ENCODE measurements at places on chromosomes 5 and 9.

GRCh38 chr5:90786756-90787155, 228.2 kb downstream of the ADGRV1 start:
- DNase-seq: no peak

GRCh38 chr5:73321757-73322436, 126.7 kb downstream of the FOXD1 start:
- DNase-seq: no peak

DNA sequence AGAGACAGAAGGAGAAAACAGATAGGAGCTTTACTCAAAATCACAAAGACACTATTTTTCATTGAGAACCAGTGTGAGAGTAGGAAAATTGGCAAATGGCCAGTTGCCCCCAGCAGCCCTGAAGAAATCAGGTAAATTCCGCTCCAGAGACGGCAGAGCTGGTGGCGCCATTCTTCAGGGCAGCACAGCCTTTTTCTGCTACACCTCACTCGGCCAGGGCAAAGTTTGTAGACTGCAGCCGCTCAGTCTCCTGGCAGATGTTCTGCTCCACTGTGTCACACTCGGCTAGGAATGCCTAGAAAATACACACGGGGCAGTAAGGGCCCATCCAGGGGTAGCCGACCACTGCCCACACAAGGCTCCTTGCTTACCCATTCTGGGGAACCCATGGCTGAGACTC, 9.5 kb downstream of the BAG1 start:
- DNase-seq: no peak

GRCh38 chr5:82523633-82524032, 245.5 kb upstream of the RPS23 start:
- DNase-seq: no peak

DNA sequence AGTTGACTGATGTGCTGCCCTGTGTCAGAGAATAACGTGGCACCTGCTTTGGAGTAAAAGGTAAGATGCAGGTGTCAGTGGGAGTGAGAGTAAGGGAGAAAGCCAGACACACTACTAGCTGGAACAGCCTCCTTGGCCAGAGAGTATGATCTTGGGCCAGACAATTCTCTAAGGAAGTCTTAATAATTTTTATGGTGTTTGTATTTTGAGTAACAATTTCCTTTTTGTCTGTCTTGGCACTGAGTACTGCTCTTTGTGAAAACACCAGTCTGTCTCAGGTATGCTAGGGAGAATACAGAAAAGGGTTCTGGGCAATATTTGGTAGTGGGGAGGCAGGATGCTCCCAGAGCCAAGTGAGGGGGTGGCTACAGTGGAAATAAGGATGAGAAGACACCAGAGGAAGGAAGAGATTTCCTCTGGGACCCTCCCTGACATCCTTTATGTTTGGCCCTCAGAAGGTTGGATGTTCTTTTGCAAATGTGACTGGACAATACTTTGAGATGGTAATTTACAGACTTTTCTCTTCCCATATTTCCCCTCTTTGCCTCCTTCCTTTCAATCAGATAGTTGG, 20.6 kb upstream of the PRDM6 start:
- no peak for DNase-seq

DNA sequence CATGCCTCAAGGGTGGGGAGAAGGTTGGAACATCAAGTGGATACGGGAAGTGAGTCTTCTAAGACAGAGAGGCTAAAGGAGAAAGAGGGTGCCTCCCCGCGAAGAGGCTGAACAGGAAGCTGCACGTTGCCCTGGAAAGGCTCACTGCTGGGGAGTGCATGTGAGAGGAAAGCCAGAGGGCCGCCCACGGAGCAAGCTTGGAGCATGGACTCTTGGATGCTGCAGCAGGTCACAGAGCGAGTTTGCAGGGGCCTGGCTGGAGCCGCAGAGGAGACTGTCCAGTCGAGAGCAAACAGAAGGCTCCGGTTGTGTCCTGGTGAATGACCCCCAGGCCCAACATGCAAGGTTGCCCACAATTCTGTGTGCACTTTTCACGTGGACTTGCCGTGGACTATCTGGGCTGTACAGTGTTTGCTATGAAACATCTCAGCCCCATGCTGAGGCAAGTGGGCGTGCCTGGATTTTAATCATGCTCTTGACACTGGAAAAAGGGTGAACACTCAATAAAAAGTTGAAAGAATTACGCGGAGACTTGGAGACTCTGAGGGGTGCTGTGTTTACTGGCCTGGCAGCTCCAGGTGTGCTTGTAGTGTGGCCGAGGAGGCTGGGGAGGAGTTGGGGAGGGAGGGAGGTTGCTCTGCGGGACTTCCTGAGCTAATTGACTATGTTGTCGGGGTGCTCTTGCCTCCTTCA, 54.5 kb upstream of the GARNL3 start:
- DNase-seq: no peak

- DNase-seq: no peak
Measured at GRCh38 chr5:75091597-75091996, 39.2 kb upstream of the GCNT4 start.

DNA sequence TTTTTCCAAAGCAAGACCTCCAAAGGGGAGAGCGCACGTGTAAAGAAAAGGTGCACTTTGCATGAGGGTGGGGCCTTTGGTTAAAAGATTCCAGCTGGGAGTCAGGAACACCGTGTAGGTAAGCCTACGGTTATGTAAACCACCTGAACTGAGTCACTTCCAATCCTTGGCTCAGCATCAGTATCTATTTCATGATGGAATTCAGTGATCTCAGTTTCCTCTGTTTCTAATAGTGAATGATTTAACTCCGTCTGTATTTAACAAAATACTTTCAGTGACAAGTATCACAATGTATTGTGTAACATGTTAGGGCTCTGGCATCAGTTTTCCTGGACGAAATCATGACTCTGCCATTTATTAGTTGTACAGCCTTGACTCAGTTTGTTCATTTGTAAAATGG, 1.3 kb upstream of the SVEP1 start:
- DNase-seq: no peak

- no peak for DNase-seq
Measured at GRCh38 chr9:21972361-21972760, 21.8 kb downstream of the CDKN2A start.

GRCh38 chr5:72296256-72296655, 23.8 kb downstream of the MRPS27 start:
- DNase-seq: peak; percentile 29

GRCh38 chr5:132207778-132208177, 19.9 kb downstream of the P4HA2 start:
- DNase-seq: no peak

DNA sequence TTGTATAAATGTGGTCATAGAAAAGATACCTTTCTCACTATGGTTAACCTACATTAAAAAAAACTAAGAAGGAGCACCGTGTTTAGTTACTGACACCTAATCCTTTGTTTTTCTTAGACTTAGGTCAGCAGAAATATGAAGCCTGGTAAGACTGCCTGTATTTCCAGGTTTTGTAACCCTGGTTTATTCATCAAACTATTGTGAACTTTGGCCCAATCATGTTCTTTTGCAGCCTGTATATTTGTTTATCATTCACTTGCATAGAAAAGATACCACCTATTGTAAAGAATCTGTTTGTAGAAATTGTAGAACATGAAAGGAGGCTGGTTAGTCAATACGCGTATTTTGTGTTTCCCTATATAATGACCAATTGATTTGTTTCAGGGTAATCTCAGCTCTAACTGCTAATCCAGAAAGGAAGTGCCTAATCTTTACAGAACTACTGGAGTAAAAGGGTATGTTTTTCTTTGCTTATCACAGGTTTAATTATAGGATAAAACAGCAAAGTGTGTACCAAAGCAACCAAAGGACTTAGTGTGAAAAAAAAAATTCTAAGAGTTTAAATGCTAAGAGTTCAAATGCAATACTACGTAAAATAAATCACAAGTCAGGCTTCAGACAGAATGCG, 103.6 kb downstream of the LURAP1L start:
- DNase-seq: no peak

GRCh38 chr5:37034955-37035354, 158.4 kb downstream of the NIPBL start:
- no peak for DNase-seq

DNA sequence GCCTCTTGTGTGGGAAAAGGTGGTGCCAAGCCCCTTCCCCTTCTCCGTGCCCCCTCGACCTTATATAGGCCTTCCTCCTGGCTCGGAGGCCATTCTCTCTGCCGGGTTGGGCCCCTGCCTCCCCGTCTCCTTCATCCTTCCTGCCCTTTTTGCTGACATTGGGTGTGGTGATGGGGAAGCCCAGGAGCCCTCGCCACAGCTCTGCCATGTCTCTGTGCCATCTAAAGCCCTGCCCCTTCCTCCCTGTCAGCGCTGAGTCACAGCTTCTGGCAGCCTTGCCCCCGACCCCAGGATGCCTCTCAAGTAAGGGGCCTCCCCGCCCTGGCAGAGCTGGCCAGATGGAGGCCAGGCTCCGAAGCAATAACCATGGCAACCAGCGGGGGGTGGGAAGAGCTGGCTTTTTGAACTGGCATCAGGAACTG, 30.4 kb downstream of the JADE2 start:
- peak; percentile 38 for DNase-seq

GRCh38 chr5:78896132-78896531, 89.0 kb downstream of the ARSB start:
- DNase-seq: no peak

Data from OCI-LY7 (cell line).